CD4-positive, CD25-positive, alpha-beta regulatory T cell (primary cell): ENCODE measurements at places on chromosomes 3 and 15. TPM values are rescaled to one million over a fixed set of nuclear protein-coding genes. Genes with fewer than 3 reads are reported as not detected.

DNA sequence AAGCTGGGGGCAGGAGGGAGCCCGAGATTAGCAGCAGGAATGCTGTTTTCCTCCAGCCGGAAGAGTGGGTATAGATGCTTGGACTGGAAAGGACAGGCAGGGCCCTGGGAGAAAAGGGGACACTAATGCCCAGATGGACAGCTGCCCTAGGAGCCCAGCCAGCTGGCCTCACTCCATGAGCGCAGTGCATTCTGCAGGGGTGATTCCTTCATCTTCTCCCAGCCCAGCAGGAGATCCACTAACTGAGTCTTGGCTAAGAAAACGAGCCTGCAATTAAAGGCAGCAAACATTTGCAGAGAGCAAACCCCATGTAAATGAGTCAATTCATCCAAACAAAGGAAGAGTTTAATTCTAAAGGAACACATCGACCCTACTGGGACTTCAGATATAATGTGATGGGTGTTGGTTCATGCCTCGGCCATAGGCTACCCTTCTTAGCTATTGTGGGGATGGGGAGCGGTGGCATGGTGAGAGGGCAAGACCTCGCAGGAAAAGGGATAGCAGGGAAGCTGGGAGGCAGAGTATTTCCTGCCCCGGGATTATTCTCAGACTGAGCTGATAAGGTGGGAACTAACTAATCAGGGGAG is 13.3 kb upstream of the MINAR1 start:
- DNase-seq, result no peak

- DNase-seq, result no peak
Measured at GRCh38 chr3:10599444-10599843, 94.1 kb upstream of the ATP2B2 start.

DNA sequence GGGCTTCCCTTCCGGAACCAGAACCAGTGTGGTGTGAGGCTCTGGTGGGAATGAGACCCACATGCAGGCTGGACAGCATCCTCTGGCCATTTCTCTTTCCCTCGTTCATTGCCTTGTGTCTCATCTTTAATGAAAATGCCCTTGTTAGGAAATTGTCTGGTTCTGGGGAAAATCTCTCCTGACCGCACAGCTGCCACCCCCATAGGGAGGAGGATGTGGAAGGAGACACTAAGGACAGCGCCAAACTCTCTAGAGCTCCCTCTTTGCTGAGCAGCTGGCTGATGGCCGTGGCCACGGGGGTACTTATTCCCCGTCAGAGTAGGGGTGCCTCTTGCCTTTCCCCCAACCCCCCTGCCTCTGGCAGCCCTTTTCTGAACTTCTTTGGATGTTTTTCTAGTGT is 297.6 kb upstream of the C2CD4B start:
- no peak for DNase-seq

- DNase-seq, result no peak
Measured at GRCh38 chr3:130700541-130700940, 46.1 kb downstream of the PIK3R4 start.

- DNase-seq, result peak; percentile 25
Measured at GRCh38 chr3:30012941-30013543, 593.4 kb upstream of the TGFBR2 start.

- no peak for DNase-seq
Measured at GRCh38 chr3:15023249-15023648, 41.9 kb downstream of the MRPS25 start.

GRCh38 chr3:39978308-39978707 is 168.9 kb downstream of the MYRIP start:
- DNase-seq, result no peak

GRCh38 chr15:66772604-66773128 is 70.6 kb downstream of the SMAD6 start:
- DNase-seq, result no peak

DNA sequence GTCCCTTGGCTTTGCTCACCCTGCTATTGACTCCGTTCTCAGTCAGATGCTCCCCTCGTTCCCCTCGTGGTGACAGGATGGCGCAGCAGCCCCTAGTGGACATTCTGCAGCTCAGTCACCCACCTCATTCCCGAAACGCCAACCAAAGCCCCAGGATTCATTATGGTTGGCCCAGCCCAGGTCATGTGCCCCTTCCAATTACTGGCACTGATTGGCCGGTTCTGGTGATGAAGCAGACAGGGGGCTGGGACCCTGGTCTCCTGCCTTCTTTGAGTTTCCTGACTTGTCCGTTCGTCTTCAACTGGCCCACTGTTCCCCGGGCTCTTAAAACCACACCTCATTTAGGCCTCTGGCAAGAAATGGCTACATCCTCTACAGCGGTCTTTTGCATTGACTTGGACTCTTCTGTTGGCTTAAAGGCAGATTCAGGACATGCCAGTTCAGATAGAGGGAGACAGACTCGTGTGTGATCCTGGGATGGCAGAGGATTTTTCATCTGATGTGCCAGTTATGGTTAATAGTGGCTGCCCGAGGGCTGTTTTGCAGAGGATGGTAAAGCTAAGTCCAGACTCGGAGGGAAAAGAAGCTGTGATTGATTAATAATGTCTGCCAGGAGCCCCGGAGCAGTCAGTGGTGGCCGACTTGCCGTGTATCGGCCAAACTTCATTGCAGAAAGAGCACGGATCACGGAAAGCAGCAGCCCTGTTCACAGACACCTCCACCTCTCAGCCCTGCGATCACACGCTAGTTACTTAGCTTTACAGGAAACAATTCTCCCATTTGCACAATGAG is 37.8 kb downstream of the LSM3 start:
- peak; percentile 71 for DNase-seq

DNA sequence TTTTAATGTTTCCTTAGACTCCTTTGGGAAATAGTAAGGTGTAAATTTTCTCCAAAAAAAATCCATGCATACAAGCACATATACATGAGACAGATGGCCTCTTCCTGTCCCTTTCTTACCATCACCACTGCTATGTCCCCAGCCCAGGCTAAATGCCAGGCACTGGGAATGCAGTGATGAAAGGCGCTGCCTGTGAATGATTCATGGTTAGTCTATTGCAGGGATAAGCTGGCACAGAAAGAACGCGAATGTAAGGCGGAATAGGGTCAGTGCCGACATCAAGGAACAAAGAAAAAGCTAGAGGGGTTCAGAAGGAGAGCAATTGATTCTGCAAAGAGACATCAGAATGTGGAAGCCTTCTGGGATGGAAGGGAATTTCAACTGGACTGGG is 36.2 kb upstream of the CFAP161 start:
- DNase-seq, result no peak

DNA sequence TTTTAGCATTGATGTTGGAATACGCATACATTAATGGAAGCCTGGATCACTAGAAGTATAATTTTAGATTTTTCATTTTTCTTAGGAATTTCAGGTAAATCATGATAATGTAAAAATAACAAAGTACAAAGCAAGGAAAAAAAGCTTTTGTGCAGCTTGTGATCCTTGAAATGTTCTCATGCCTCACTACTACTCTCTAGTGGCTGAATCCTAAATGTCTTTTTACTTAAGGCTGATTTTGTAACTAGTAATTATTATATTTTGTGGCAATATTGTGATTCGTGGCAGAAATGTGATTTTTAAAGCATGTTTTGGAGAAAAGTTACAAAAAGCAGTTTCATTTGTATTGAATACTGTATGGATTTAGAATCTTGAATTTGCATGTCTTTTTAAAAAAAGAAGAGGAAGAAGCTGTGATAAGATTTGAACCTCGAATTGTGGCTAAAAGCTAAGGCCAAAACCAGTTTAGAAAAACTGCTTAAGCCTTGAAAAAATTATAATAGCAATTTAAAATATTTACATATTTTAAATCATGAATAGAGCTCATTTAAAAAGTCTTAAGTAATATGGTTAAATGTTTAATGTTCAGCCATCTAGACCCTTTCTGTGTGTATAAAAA is 39.0 kb downstream of the U2SURP start:
- no peak for DNase-seq

GRCh38 chr15:25714538-25714840 is 148.6 kb downstream of the ATP10A start:
- no peak for DNase-seq

DNA sequence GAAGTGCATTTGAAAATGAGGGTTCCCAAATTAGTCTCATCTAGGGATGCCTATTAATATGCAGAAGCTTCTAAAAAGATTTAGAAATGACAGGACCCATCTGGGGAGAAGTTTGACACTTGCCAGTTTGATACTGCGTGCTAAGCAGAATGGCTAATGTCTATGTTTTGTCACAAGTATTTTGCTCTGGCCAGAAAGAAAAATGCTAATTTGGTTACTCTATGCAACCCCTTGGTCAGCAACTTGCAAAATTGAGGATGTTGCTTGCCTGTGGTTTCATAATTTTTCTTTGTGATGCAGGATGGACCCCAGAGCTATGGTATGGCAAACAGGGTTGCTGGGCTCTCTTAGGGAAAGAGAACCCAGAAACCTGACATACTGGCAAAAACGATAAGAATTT is 148.2 kb downstream of the FMN1 start:
- no peak for DNase-seq

GRCh38 chr3:181735911-181736310 is 24.2 kb downstream of the SOX2 start:
- no peak for DNase-seq

The RFC4 gene
- 16.8 TPM for total RNA-seq

The TRAK1 gene
- 23.3 TPM for total RNA-seq

The CCR4 gene
- total RNA-seq, result 366 TPM

The ARGFX gene
- total RNA-seq, result not detected

The SLC12A1 gene
- not detected for total RNA-seq

The PPP2R3A gene
- total RNA-seq, result 0.05 TPM
